ENCODE measurements at places on chromosomes 4 and X.

DNA sequence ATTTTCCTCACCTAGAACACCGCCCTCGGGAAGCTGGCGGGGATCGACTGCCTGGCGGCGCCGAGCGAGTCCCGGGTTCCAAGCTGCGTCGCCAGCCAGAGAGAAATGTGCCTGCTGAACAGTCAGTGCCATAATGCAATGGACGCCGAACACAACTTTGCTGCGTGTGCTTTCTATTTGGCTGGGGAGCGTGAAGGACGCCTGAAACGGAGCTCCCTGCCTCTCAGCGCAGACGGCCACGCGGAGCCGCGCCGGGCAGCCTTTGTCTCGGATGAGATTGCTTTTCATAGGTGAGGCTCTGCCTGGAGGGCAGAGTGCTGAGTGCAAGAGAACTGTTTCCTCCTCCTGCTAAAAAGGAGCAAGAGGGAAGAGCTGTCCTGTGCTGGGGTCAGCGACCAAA, 107.7 kb upstream of the BCOR start:
- no peaks in the 10 kb centered on the region for H3K36me3 ChIP-seq
- H3K27ac ChIP-seq, result no peak overlapping the region
- H3K27me3 ChIP-seq, result no peaks in the 10 kb centered on the region
- H3K4me3 ChIP-seq, result no peak overlapping the region

DNA sequence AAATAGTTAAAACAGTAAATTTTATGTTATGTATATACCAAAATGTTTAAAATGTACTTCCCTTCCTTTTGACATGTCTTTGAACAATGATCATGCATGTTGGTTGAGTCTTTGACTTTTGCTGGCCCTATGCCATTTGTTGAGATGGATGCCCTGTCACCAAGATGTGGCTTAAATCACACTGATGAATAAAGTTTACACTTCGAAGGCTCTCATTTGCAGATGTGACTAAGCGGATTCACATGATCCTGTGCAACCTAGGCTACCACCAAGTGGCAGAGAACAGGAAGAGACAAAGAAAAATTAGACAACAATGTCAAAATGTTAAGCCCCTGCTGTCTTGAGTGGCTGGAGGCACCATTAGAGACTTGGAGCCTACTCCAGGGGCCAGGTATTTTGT, 139.9 kb downstream of the RAB28 start:
- H3K4me1 ChIP-seq, result no peaks in the 10 kb centered on the region
- H3K27me3 ChIP-seq, result no peaks in the 10 kb centered on the region
- no peak overlapping the region for H3K4me3 ChIP-seq
- DNase-seq, result no peak
- H3K27ac ChIP-seq, result no peak overlapping the region
- H3K36me3 ChIP-seq, result no peaks in the 10 kb centered on the region

DNA sequence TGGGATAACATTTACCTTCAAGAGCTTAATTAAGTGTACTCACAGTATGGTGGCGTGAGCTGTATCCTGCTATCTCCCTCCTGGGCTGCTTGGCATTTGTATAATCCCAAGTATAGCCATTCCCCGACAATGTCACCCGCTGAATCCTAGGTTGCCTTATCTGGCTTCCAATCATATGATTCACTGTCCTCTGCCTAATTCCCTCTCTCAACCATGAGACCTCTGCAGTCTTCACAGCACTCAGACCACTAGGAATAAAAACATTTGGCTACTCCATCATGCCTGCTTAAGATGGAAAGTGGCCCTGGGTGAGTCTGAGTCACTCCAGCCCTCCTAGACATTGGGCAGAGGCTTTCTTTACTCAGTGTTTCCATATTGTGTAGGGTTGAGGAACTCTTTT, 28.9 kb upstream of the WDFY3 start:
- H3K27me3 ChIP-seq, result no peaks in the 10 kb centered on the region
- H3K4me1 ChIP-seq, result no peaks in the 10 kb centered on the region
- peak; percentile 35 for DNase-seq
- H3K27ac ChIP-seq, result no peak overlapping the region

- no peak overlapping the region for H3K4me3 ChIP-seq
- no peaks in the 10 kb centered on the region for H3K27me3 ChIP-seq
- H3K27ac ChIP-seq, result no peak overlapping the region
- no peaks in the 10 kb centered on the region for H3K36me3 ChIP-seq
- no peak for DNase-seq
- H3K4me1 ChIP-seq, result no peaks in the 10 kb centered on the region
These were observed 66.3 kb upstream of the DIPK2B start for GRCh38 chrX:45267007-45267406.

GRCh38 chr4:156558373-156559025, 413.1 kb downstream of the PDGFC start:
- H3K36me3 ChIP-seq, result no peaks in the 10 kb centered on the region
- DNase-seq, result no peak
- no peak overlapping the region for H3K4me3 ChIP-seq
- no peaks in the 10 kb centered on the region for H3K27me3 ChIP-seq

DNA sequence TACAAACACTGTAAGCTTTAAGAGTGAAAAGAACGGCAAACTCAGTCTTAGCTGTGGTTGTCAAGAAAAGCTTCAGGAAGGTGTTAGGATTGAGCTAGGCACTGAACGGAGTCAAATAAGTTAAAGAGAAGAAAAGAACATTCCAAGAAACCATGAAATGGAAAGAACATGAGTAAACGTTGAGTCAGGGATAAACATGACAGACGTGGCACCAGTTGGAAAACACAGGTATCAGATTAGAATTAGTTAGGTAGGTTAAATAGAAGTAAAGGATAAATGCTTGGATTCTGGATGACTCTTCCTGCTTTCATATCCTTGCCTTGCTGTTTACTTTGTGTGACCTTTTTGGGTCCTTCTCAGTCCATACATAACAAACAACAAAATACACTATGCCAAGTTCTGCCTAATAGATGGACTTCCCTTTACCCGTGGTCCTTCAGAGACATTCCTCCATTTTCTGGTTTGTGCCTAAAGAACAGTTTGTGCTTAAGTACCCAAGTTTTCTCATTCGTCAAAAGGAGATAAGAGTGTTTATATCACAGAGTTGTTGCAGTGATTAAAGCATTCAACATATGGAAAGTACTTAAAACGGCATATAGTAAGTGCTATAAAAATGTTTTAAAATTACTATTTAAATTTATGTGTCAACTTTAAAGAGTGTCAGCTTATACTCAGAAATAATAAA, 446.9 kb downstream of the TMA16 start:
- DNase-seq, result no peak
- H3K4me3 ChIP-seq, result no peak overlapping the region
- no peak overlapping the region for H3K27ac ChIP-seq
- H3K27me3 ChIP-seq, result no peaks in the 10 kb centered on the region
- H3K4me1 ChIP-seq, result no peaks in the 10 kb centered on the region

GRCh38 chr4:17797808-17798207, 12.7 kb downstream of the DCAF16 start:
- no peaks in the 10 kb centered on the region for H3K27me3 ChIP-seq
- no peaks in the 10 kb centered on the region for H3K36me3 ChIP-seq
- 0 out of 2 replicates have a peak, but pooled peaks cover 3% of the 10 kb centered on the region for H3K4me1 ChIP-seq
- no peak overlapping the region for H3K27ac ChIP-seq
- no peak for DNase-seq

DNA sequence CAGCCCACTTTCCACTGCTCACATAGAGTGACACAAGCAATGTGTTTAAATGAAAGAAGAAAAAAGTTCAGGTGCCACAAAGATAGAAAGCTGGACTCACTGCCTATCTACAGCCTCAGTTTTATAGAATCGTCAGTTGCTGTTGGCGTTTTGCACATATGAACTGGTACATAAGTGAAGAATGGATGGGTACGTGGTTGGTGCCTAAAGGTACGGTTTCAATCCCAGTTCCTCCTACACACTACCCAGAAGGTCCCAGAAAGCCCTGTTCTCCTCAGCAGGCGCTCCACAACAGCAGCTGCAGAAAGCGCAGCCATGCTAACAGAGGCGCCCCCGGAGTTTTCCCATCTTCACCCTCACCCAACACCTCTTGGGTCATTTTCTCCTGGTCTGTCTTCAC, 23.6 kb downstream of the CHST7 start:
- no peaks in the 10 kb centered on the region for H3K27me3 ChIP-seq
- H3K4me1 ChIP-seq, result no peaks in the 10 kb centered on the region
- H3K36me3 ChIP-seq, result no peaks in the 10 kb centered on the region
- no peak for DNase-seq

DNA sequence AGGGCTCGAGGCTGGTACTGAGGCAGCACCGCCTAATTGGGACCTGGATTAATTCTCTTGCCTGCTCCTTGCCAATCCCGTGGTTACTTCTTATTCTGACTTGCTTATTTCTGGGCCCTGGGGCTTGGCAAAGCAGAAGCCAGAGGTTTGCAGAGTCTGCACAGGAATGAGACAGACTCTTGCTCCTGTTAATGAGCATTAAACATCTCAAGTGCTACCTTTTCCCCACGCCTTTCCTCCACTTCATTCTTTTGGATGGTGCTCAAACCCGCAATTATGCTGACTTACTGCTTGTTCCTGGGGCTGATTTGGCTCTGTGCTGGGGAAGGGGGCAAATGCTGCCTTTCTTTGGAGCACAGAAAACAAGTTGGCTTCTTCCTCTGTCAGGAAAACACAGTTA, 16.5 kb upstream of the STOX2 start:
- H3K4me3 ChIP-seq, result no peak overlapping the region
- H3K36me3 ChIP-seq, result no peaks in the 10 kb centered on the region
- H3K27ac ChIP-seq, result no peak overlapping the region
- no peaks in the 10 kb centered on the region for H3K27me3 ChIP-seq
- no peak for DNase-seq

DNA sequence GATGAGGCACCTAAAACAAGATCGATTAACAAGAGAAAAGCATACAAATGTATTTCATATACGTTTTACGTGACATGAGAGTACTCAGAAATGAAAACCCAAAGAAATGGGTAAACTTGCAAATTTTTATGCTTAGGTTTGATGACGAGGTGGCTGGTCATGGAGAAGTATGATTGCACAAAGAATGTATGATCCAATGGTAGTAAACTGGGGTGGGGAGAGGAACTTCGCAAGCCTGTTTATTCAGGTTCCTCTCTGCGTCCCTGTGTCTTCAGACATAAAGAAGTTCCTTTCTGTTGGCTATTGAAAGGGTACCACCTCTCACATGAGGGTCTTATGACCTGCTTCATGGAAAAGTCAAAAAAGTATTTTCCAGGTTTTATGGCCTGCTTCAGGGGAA, 309.2 kb downstream of the BCOR start:
- DNase-seq, result no peak
- H3K4me1 ChIP-seq, result no peaks in the 10 kb centered on the region
- H3K36me3 ChIP-seq, result no peaks in the 10 kb centered on the region

- H3K27me3 ChIP-seq, result no peaks in the 10 kb centered on the region
- H3K27ac ChIP-seq, result no peak overlapping the region
- no peak overlapping the region for H3K4me3 ChIP-seq
- DNase-seq, result no peak
- no peaks in the 10 kb centered on the region for H3K36me3 ChIP-seq
These were observed 3.7 kb upstream of the UGT2A1 start for GRCh38 chr4:69656653-69657158.

DNA sequence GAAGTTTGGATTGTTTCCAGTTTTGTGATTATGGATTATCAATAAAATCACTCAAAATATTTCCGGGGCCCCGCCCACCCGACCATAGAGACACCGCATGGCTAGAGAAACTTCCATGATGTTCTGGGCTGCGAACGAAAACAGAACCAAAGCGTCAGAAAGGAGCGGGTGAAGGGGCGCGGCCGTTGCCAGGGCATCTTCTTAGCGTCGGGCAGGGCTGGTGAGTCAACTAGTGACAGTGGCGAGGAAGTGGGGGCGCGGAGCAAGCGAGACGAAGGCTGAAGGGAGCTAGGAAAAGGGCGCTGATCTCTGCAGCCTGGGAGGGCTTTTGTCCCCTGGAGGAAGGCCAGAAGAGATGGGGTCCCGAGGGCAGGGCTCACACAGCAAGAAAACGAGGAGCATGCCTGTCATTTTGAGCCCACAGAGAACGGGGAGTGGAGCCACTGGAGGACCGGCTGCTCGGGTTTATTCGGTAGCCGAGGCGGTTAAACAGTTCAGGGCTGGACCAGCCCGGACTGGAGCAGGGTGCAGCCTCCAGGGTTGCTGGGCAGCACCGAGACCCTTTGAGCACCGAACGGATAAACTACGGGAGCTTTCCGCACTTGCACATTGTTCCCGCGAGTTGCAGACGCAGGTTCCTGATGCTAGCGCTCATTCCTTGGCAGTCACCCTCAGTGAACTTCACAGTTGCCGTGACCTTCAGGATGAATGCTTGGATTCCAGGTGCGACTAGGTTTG, 298.1 kb upstream of the TRPC5 start:
- no peaks in the 10 kb centered on the region for H3K36me3 ChIP-seq
- H3K4me3 ChIP-seq, result no peak overlapping the region
- no peak for DNase-seq
- no peak overlapping the region for H3K27ac ChIP-seq

DNA sequence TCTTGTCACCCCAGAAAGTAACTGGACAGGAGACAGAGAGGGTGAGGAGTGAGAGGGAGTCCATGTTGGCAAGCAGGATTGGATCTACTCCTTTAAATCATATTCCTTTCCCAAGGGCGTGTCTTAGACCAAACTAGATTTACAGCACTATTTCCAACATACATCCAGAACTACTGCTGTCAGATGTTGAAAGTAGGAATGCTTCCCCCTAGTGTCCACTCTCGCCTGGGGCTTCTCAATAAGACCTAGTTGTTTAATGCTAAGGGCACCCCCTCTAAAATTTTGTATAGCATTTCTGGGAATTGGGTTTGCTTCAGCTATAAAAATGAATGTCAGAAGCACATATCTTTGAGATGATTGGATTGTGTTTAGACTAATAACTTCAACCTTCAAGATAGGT, 13.3 kb downstream of the OFD1 start:
- H3K27ac ChIP-seq, result no peak overlapping the region
- peaks cover 19% of the 10 kb centered on the region for H3K36me3 ChIP-seq
- H3K27me3 ChIP-seq, result no peaks in the 10 kb centered on the region
- peak; percentile 49 for DNase-seq
- no peaks in the 10 kb centered on the region for H3K4me1 ChIP-seq
- H3K4me3 ChIP-seq, result no peak overlapping the region

Measured in PC-9 (cell line).